T-cell (primary cell): ENCODE measurements at places on chromosomes 7 and 10. TPM values are rescaled to one million over a fixed set of nuclear protein-coding genes. Genes with fewer than 3 reads are reported as not detected.

The NPC1L1 gene
- 0.10 TPM for total RNA-seq

DNA sequence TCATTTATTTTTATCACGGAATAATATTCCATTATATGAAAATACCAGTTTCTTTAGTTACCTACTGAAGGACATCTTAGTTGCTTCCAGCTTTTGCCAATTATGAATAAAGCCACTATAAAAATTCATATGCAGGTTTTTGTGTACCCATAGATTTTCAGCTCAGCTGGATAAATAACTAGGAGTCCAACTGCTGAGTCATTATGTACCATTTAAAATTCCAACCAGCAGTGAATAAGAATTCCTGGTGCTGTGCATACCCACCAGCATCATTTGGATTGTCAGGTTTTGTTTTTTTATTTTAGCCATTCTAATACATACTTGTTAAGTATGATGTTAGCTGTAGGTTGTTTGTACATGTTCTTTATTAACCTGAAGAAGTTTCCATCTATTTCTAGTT, 14.5 kb downstream of the FAM24B start:
- DNase-seq: no peak

The ECD gene
- 45.9 TPM for total RNA-seq

The POLR1F gene
- total RNA-seq: 22.1 TPM

GRCh38 chr10:33122014-33122809, 164.2 kb upstream of the ITGB1 start:
- DNase-seq: no peak

- DNase-seq: no peak
These were observed 119.3 kb upstream of the MDFIC start for GRCh38 chr7:114802632-114803031.

The TAC1 gene
- total RNA-seq: not detected

The SEMA3C gene
- total RNA-seq: 0.10 TPM

The LRRC61 gene
- 21.4 TPM for total RNA-seq
